ENCODE measurements at places on chromosomes 3 and 15.

GRCh38 chr3:71400986-71401451 lies 182.5 kb downstream of the FOXP1 start:
- no peak for DNase-seq

GRCh38 chr3:146110161-146110560 lies 50.8 kb downstream of the PLOD2 start:
- no peak for DNase-seq

GRCh38 chr15:40782609-40783227 lies 12.9 kb downstream of the C15orf62 start:
- DNase-seq: peak; percentile 77

- no peak for DNase-seq
Measured at GRCh38 chr15:79442911-79443310, 10.8 kb downstream of the MINAR1 start.

DNA sequence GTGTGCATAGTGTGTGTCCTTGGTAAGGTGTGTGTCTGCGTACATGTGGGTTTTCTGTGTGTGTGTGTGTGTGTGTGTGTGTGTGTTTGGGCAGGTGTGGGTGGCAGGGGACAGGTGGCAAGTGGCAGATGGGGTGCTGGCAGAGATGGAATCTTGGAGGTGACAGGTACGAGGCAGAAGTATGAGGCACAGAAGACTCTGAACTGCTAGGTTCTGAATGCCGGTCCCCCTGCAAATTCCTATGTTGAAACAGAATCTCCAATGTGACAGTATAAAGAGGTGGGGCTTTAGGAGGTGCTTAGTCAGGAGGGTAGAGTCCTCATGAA lies 29.8 kb downstream of the SRPRB start:
- DNase-seq: no peak

GRCh38 chr3:10389995-10390394 lies 69.1 kb upstream of the SEC13 start:
- DNase-seq: no peak

DNA sequence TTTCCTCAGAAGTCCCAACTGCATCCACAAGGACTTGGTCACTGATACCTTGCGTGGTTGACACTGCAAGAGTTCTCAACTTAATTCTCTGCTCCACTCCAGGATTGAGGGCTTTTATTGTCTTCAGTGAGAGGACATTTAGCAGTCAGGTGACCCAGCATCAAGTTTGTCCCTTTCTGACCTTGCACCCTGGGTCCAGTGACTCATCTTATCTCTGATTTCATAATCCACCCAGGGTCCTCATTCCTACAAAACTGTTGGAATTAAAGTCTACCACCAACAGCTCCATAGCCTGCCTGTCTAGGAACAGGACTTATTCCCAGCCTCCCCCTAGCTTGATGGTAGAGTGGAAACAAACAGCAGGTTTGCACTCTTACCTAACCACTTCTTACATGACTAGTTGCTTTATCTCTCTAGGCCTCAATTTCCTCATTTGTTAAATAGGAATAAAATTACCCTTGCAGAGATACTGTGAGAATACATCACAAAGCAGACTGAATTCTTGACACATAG lies 151.3 kb upstream of the LPP start:
- no peak for DNase-seq

- peak; percentile 63 for DNase-seq
Measured at GRCh38 chr3:115814778-115815380, 191.6 kb downstream of the GAP43 start.

DNA sequence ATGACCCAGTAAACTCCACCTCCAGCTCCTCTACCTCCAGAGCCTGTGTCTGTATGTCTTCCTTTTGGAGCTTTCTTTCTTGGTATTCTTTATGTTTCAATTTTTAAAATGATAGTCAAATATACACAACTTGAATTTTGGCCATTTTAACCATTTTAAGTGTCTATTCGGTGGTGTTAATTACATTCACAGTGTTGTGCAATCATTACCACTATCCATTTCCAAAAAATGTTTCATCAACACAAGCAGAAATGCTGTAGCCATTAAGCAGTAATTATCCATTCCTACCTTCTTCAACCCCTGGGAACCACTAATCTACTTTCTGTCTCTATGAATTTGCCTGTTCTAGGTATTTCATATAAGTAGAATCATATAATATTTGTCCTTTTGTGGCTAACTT lies 194.5 kb upstream of the TSC22D2 start:
- DNase-seq: no peak

GRCh38 chr3:165181556-165181955 lies 14.6 kb downstream of the SLITRK3 start:
- no peak for DNase-seq

DNA sequence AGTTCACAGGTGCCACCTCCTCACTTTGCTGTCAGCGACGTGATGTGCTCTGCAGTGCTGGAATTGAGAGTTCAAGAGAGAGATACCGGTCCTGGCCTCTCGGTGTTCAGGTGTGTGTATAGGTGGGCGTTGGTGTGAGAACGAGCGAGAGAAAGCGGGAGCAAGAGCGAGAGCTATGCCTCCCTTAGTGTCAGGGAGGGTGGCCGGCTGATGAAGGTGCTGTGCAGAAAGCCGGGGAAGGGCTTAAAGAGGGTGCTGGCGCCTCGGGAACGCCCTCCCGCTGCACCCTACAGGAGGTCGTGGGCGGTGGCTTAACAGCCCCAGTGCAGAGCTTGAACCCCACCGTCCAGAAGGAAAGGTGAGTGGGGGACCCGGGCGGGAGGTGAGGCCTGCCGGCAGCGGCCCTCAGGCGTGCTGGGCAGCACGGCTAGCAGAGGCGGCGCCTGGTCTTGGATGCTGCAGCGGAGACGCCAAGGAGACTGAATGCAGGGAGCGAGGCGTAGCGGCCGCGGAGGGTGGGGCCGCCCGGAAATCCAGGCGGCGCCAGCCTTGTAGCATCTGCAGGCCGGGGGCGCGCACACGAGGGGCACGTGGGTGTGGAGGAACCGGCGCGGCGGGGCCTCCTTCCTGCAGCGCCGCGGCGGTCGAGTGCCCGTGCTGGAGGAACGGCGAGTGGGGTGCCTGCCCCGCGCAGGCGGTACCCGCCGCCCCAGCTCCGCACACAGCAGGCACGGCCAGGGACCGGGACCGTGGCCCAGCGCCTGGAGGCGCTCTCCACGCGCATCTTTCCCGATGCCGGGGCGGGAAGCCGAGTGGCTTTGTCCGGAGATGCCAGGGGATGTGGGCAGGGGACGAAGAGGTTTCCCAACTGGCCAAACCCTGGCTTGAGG lies 246.8 kb upstream of the TOPAZ1 start:
- no peak for DNase-seq

- DNase-seq: no peak
Measured at GRCh38 chr15:39783244-39783820, 691 bp upstream of the FSIP1 start.

DNA sequence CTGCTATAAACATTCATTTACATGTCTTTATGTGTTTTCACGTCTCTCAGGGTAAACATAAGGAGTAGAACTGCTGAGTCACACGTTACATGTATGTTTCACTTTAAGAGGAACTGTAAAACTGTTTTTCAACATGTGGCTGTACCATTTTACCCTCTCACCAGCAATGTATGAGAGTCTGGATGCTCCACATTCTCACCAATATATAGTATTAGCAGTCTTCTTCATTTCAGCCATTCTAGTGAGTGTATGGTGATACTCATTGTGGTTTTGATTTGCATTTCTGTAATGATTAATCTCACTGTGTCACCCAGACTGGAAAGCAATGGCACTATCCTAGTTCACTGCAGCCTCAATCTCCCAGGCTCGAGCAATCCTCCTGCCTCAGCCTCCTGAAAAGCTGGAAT lies 37.1 kb downstream of the PHC3 start:
- DNase-seq: no peak

GRCh38 chr15:35756623-35757022 lies 210.7 kb upstream of the DPH6 start:
- no peak for DNase-seq

DNA sequence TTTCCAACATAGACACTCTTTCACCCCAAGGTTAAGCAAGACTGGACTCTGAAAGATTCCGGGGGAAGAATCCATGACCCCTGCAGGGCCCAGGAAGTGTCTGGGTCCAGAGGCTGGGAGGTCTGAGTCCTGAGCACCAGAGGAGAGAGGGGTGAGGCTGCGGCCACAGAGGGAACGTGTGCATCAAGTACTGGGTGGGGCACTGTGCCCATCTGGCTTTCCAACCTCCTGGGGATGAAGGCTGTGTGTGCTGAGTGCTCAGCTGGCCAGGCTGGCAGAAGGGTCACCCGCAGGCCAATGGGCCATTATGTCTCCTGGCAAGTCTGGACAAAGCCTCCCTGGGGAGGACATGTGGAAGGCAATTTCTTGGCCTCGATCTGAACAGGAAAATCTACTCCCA lies 3.3 kb downstream of the CHRNA3 start:
- no peak for DNase-seq

- no peak for DNase-seq
Measured at GRCh38 chr15:38667890-38668850, 103.6 kb upstream of the RASGRP1 start.

DNA sequence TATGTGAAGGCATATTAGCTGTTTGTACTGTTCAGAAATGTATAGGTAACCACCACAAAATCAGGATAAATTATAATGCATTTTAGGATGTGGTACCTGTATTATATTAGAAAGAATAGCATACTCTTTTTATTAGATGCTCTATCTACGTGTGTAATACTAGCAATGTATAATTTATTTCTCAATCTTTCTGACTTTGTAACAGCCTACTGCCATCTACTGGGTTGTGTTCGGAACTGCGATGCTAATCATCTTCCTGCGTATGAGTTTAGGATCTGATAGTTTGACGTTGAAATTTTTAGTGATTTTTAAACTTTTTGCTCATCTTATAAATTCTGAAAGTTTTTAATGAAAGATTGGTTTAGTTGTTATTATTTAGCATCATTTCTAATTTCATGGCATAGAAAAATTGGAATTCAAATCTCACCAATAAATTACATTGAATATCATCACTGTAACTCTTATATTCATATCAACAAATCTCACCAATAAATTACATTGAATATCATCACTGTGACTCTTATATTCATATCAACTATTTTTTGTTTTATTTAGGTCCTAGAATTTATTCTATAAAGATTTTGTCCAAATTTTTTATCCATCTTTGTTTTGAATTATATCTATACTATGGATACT lies 322.7 kb upstream of the ZNF717 start:
- no peak for DNase-seq

GRCh38 chr3:175571096-175571495 lies 712.0 kb downstream of the NAALADL2 start:
- no peak for DNase-seq

DNA sequence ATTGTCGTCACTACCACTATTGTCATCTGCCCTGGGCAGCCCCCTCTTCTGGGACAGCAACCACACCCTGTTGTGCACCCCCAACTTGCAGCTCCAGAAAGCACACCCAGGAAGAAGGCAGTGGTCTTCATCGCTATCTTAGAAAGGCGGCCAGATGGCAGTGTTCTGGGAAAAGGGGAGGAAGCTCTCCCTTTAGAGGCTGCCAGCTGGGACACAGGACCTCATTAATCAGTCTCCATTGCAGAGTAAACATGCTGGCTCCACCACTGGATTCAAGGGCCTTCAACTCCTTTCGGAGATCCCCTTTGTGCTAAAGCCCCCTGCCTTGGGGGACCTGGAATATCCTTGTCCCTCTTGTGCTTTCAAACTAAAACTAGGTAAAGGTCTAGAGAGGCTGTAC lies 199.3 kb upstream of the LINGO1 start:
- DNase-seq: no peak

- no peak for DNase-seq
Measured at GRCh38 chr15:80580536-80581260, 114.4 kb upstream of the ABHD17C start.

DNA sequence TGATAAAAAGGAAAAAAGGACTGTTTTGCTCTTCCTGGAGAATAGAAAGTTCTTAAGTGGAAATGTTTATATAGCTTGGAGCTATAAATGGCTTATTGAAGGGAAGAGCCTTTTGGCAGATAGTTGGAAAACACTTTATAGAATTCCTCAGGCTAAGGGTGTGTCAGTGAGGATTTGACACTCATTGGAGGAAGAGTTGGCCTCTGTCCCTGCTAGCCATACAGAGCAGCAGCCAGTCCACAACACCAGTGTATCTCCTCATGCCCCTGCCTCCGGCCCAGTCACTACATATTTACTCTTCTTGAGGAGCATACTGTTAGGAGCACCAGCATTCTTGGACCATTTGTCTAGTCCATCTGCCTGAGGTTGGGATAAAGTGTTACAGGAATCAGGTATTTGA lies 36.2 kb downstream of the KLHL18 start:
- no peak for DNase-seq

DNA sequence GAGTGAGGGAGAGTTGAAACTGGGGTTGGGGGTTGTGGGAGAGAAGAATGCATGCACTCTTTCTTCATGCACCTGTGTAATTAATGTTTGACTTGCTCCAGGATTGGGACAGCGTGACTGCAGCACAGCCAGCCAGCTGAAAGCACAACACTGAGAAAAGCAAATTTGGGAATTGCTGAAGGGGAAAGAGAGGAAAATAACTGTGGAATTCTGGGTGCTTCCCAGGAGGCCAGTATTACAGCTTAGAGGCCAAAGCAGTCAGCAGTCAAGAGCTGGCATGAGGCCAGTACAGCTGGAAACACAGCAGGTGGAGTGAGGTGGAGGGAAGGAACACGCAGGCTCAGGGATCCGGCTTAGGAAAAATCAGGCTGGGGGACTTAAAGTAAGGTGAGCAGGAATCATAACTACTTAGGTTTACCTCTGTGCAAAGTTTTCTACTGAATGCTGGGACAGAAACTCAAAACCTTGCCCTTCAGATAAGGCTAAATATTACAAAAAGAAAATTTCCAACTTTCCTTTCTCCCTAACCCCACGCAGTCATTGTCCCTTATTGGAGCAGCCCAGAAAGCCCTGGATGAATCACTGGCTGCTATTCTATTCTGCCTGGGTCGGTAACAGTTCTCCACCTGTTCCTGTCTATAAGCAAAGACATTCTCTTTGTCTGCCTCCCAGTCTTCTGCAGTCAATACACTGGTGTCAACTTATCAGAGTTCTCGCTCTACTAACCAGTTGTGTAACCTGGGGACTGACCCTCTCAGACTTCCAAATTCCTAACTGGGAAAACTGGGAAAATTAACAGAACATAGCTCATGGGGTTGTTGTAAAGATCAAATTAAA lies 167.2 kb downstream of the MAGI1 start:
- no peak for DNase-seq

GRCh38 chr3:131762981-131763564 lies 260.3 kb upstream of the MRPL3 start:
- DNase-seq: no peak

DNA sequence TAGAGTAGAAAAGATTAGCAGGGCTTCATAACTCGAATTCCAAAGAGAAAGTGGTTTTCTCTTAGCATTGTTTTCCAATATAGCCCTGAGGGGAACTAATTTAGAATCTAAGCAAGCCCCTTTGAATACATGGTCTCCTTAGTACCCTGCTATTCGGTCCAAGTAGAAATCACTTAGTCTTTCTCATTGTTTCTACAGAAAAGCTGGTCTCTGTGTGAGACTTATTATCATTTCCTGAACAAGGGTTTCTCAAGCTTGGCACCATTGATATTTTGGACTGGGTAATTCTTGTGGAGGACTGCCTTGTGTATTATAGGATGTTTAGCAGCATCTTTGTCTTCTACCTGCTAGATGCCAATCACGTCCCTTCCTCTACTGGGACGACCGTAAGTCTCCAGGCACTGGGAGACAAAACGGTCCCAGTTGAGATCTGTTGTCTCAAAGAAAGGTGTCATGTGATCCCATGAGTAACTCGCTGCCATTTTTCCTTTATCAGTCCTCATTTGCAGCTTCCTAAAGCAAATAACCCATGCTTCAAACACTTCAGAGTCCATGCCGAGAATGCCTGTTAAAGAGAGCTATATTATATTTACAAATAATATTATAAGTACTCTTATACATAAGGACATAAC lies 230.7 kb upstream of the SLCO3A1 start:
- no peak for DNase-seq

GRCh38 chr15:40257656-40258450 lies 19.0 kb downstream of the PAK6 start:
- DNase-seq: no peak
